ENCODE measurements at places on chromosomes 3 and 15.

DNA sequence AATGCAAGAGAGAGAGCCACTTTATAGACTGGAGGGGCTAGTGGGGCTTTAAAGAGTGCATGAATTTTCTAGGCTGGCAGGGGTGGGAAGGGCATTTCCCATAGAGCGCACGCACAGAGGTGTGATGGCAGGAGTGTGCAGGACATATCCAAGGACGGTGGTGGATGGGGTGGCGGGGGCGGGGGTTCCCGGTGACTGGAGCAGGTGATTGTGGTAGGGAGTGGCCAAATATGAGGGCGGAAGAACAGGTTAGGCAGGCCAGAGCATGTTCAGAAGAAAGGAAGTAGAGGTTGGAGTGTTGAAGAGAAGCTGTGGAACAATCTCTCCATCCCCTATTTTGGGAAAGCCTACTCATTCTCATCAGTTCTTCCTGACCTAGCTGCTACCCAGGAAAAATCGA, 18.1 kb downstream of the FAM81A start:
- no peak for DNase-seq

GRCh38 chr15:88267720-88268119, 11.2 kb upstream of the NTRK3 start:
- no peak for DNase-seq

DNA sequence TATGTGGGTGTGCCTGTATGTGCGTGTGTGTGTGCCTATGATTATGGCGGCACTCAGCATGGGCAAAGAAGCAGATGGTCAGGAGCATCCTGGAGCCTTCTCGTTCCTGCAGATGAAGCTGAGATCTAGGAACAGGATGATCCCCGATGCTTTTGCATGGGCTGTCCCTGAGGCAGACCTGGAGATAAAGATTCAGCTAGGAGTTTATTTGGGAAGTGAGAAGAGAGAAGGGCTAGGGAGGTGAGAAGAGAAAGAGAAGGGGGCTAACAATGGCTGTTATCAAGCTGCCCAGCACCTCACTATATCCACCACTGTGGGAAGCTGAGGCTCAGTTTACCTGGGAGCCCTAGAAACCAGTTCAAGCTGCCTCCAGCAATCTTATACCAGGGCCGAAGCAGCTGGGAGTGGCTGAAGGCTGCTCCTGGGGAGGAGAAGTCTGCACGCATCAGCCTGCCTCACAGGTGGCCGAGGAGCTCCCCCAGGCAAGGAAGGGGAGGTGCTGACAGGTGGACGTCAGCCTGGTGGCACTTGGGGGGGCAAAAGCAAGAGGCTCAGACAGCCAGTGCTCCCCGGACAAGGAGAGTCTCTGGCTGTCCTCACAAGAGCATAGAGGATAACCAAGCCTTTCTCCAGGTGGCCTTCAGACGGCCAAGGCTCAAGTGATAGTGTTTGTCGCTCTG, 94.0 kb upstream of the IQSEC1 start:
- DNase-seq, result no peak

- DNase-seq, result no peak
Observed at GRCh38 chr3:32323604-32324003, 68.0 kb upstream of the CMTM7 start.

DNA sequence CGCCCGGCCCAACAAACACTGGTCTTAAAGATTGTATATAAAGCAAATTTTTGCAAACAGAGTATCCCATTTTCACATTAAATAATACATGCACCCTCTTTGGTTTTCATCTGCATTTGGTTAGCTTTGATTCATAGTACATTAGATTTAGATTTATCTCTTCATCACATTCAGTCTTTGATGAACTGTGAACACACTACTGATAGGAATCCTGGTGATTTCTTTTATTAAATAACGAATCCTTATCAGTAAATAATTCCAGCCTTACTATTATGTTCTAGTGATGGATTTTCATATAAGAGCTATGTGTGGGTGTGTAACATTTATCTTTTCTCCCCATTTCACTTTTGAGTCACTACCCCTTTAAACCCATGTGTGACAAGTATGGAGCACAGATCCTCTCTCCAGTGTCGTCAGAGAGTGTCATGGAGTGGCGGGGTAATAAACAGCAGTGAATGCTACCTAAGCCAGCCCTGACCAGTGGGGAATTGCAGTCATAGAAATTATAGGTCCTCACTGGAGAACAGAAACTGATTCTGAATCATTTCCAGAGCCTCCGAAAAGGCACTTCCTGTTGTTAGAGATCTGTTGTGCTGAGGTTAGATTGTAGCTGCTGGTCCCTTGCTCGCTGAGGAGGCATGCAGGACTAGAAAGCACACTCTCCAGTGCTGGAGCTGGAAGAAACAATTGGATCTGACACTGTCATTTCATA, 22.0 kb downstream of the SLC7A14 start:
- DNase-seq, result no peak

DNA sequence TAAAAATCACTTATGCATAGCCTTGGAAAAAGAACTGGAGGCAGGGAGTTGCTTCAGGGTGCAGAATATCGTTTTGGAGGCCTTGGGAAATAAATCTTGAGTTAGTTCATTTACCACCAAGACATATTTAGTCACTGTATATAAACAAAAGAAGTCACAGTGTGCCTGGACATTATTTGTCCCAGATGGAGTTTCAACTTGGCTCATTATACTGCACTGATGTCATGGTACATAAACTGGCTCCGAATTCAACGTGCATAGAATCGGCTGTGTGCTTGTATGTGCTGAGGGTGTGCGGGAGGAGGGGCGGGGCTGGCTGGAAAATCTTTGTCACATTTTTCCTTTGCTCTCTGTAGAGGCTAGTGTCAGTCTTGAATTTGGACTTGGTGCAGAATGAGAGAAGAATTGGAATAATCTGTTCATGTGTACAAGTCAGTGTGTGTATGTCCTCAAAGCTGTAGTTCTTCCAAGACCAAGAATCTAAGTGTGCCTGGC, 86.6 kb downstream of the FNDC3B start:
- no peak for DNase-seq

DNA sequence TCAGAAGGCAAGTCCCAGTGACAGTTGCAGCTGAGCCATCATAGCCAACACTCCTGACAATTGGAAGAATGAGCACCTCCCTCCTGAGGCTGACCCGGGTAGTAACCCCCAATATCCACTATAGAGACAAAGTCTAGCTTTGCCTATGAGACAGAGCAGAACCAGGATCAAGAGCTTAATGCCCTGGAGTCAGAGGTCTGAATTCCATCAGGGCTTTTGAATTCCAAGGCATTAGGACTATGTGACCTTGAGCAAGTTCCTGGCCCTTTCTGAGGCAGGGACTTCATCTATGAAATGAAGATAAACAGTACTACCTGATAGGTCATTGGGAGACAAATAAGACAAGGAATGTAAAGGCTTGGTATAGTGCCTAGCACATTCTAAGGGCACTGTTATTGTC, 3.1 kb upstream of the INAFM2 start:
- DNase-seq, result no peak

DNA sequence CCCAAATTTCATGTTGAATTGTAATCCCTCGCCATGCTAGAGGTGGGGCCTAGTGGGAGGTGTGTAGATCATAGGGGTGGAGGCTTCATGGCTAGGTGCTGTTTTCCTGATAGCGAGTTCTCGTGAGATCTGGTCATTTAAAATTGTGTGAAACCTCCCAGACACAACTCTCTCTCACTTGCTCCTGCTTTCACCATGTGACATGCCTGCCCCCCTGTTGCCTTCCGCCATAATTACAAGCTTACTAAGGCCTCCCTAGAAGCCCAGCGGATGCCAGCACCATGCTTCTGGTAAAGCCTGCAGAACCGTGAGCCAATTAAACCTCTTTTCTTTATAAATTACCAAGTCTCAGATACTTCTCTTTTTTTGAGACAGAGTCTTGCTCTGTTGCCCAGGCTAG, 36.0 kb downstream of the CCDC54 start:
- no peak for DNase-seq

- no peak for DNase-seq
Observed at GRCh38 chr3:23086331-23086730, 116.8 kb upstream of the UBE2E2 start.

DNA sequence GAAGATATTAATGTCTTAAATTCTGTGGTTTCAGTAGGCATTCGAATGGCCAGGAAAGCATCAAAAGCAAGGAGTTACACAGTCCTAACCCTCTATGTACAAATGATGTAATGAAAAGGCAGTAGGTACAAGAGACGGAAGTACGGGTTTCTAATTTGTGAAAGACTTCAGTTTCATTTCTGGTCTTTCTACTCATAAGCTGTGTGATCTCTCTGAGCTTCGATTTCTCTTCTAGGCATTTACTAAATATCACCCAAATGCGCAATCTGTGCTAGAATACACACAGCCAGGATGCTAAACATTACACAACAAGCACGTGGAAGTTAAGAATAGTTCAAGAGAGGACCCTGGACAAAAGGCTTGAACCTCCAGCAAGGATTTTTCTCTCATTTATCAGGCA, 17.9 kb upstream of the STIMATE start:
- no peak for DNase-seq

DNA sequence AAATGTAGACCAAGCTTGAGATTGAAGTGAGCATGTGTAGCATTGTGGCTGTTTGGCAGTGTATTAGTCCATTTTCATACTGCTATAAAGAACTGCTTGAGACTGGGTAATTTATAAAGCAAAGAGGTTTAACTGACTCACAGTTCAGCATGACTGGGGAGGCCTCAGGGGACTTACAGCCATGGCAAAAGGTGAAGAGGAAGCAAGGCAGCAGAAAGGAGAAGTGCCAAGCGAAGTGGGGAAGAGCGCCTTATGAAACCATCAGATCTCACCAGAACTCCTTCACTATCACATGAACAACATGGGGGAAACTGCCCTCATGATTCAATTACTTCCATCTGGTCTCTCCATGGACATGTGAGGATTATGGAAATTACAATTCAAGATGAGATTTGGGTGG, 8.6 kb upstream of the CERS3 start:
- DNase-seq, result no peak

- DNase-seq, result no peak
Observed at GRCh38 chr15:58467722-58468423, 36.1 kb downstream of the LIPC start.

DNA sequence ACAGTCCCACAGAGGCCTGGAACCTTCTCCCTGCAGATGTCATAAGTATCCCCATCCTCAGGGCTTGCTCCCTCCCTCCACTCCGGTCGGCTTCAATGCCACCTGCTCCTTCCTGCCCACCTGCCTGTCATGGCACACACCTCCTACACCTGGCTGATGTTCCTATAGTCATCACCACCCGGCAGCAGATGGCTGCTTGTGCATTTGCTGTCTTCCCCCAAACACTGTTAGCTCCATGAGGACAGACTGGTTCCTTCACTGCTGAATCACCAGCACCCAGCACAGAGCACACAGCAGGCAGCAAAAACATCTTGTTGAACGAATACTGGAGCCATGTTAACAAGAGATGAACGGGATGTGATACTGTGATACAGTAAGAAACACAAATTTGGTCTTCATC, 14.8 kb downstream of the TARS3 start:
- no peak for DNase-seq

All from T-cell (primary cell).